HepG2 (cell line): ENCODE measurements at places on chromosomes 6 and 20.
A peak's percentile ranks its signal among the peaks of the same experiment; 100 is the strongest.

DNA sequence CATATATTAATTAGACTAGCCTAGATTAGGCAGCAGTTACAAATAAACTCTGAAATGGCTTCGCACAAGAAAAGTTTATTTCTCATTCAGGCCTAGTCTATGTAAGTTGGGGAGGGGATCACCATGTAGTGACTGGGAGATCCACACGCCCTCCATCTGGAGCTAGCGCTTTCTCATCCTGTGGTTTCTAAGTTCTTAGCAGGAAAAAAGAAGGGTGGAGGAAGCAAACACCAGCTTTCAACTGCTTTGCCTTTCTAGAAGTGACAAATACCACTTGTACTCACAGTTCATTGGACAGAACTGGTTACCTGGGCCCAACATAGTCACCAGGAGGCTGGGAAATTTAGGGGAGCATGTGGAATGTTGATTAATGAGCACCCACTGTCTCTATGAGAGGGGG is 46.6 kb downstream of the NDUFAF5 start:
- no peak for DNase-seq

GRCh38 chr6:53938810-53939209 is 144.0 kb downstream of the LRRC1 start:
- no peak for DNase-seq

DNA sequence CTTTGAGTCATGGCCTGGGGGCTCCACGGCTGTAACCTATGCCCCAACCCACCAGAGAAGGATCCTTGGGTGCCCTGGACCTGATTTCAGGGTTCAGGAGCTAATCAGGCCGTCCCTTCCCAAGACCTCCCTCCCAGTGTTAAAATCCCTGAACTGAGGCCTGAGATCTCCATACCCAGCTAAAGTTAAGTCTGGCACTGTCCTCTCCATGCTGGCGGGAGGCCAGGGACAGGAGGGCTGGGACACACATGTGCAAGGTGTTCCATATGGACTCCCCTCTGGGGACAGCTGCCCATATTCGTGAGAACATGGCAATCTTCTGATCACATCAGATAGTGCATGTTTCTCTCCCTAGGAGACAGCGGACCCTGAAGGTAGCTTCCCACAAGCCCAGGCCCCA is 11.5 kb upstream of the TREML4 start:
- no peak for DNase-seq

- no peak for DNase-seq
Observed at GRCh38 chr20:1815502-1816085, 79.6 kb upstream of the SIRPA start.

GRCh38 chr20:14989535-14990290 is 652.3 kb upstream of the FLRT3 start:
- no peak for DNase-seq

DNA sequence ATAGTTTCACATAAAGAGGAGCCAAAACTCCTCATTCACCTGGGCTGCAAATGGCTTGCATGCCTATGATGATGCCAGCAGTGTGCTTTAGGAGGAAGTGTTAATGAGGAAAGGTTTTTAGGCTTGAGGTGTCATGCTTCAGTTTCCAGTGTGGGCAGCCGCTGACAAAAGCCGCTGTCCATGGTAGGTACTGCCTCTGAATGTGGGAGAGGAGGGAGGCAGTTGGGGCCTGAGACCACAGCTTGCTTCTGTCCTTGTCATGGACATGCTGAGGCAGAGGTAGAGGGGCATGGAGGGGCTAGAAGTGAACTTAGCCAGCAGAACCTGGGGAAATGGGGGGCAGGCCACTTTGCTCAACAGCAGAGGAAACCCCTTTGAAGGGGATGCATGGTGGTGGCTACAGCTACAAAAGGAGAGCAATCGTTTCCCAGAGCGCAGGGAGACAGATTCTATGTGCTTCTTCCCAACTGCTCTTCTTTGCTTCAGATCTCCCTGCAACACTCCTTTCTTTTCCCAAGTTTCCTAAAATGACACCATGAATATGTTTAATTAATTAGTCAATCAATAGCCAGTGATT is 372.1 kb upstream of the CNR1 start:
- DNase-seq: no peak

GRCh38 chr6:118876198-118876597 is 17.8 kb upstream of the ASF1A start:
- DNase-seq: peak; percentile 39

DNA sequence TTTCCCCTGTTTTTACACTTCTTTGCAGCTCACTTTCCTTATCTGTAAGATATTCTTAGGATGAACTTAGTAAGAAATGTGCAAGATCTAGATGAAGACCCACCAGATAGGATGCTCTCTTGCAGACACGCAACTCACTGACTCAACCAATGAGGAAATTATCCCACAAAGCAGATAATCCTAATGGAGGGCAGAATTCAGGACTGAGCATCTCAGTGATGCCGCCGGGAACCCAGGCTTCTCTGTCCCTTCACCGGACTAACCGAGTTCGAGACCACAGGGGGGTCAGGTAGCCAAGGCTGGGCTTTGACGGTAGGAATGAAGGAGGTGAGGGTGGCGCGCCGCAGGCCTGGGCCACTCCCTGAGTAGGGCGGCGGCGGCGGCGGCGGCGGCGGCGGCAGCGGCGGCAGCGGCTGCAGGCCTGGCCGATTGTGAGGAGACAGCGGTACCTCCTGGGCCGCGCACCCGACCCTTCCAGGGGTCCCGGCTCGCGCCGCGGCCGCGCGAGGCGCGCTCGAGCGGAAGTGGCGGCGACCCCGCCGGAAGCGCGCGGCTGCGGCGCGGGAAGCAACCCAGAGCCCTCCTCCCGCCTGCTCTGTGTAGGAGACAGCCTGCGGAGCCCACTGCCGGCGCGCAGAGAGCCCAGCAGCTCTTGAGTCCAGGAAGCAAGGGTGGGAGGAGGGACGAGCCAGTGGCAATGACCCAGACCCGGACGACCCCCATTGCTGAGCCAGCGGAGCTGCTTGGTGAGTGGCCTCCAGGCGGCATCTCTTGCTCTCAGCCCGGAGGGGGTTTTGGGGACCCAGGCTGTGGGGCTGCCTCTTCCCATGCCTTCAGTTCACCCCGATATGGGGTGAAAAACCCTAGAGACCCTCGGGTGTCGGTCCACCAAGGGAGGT is at the start of gene KHDC1:
TSS of gene KHDC1 (minus strand) at position 526 of the 899 bp plus-strand sequence. CDS start 20,679 bp downstream, outside the sequence.
- DNase-seq: no peak

DNA sequence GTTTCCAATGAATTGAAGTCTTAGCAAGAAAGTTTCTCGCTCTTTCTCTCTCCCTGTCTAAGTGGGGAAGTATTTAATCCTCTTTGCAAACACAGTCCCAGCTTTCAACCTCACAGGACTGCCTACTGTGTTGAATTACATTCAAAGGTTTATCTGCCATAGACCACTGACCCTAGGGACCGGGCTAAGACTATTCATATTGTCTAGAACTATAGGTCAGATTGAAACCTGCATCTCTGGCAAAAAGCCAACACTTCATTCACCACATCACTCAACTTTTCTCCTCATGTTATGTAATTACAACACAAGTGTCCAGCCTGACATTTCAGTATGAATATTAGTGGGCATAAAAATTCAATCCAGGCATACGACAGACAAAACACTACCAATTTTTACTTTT is 314.7 kb upstream of the RSPO3 start:
- DNase-seq: no peak

DNA sequence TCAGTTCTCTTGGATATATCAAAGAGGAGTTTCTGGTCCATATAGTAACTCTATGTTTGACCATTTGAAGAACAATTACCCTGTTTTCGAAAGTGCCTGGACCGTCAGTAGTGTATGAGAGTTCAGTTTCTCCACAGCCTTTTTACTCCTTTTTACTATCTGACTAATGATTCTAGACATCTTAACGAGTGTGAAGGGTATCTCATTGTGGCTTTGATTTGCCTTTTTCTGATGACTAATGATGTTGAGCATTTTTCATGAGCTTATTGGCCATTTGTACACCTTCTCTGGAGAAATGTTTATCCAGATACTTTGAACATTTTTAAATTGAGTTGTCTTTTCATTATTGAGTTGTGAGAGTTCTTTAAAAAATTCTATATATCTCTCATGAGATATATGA is 114.9 kb upstream of the ATXN1 start:
- DNase-seq: no peak

DNA sequence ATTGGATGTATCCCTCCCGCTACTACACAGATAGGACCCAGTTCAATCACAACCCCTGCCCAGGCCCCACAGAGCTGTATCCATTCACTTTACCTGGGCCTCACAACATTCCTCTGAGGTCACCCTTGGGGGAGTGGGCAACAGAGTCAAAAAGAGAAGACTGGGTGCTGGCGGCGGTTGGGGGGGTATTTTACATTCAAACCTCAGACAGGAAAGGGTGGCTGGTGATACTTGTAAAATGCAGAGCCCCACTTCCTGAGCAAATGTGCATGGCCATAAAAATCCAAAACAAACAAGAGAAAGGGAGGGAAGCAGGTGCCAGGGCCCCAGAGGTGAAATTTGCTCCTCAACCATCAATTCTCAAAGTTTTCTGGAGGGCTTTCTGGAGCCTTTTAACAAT is 3.5 kb downstream of the LRFN2 start:
- DNase-seq: no peak

DNA sequence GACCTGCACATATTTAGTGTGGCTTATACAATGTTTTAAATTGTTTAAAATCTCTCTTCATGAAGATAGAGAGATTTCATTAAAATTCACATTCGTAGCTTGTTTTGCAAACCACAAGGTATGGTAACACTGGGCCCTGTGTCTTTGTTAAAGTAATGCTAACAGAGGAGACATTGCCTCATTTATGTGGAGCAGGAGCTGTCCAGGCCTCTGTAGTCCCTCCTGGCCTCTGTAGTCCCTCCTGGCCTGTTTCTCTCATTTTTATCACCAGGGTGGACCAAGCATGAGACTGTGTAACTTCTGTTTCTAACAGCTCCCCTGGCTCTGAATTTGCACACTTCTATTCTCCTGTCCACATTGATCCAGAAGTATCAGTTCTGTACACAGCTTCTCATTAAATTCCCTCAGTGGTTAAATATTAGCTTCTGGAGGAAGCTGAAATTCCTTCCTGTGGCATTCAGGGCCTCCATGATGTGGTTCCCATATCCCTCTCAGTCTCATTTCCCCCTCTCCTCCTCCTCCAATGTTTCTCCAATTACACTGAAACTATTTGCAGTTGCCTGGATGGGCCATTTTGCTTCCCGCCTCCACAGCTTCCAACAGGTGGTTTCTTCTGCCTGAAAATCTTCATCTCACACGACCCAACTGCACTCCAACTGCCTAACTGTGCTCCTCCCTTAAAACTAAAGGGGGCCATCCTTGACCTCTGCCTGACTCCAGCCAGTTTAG is 340.4 kb downstream of the SYNE1 start:
- DNase-seq: peak; percentile 45

- no peak for DNase-seq
Observed at GRCh38 chr6:108134213-108134970, 31.4 kb upstream of the NR2E1 start.

GRCh38 chr20:60935971-60936370 is 316.1 kb upstream of the CDH4 start:
- DNase-seq: no peak

GRCh38 chr20:43842126-43843020 is 72.3 kb upstream of the TOX2 start:
- no peak for DNase-seq
